ENCODE measurements at places on chromosomes 3 and 15. TPM values are rescaled to one million over a fixed set of nuclear protein-coding genes. Genes with fewer than 3 reads are reported as not detected.
A peak's percentile ranks its signal among the peaks of the same experiment; 100 is the strongest.

DNA sequence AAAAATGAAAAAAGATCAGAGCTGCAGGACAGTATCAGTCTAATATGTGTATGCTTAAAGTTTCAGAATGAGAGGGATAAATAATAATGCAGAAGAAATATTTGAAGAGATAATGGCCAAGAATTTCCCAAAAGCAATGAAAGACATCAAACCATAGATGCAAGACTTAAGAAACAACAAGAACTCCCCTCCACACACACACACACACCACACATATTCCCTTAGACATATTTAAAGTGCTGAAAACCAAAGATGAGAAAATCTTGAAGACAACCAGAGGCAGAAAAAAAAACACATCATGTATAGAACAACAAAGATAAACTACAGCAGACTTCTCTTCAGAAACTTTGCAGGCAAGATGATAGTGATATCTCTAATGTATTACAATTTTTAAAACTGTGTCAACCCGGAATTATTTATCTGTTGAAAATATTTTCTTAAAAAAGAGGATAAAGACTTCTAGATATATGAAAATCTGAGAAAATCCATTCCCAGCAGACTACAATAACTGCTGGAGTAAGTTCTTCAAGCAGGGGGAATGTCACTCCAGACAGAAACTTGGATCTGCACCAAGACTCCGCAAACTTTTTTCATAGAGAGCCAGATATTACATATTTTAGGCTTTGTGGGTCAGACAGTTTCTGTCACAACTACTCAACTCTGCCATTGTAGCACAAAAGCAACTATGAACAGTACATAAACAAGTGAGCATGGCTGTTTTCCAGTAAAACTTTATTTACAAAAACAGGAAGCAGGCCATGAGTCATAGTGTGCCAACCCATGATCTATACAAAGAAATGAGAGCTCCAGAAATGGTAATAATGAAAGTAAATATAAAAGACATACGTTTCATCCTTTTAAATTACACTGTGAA, 223.4 kb upstream of the CGNL1 start:
- DNase-seq, result no peak

Gene TMEM207
- polyA plus RNA-seq, result not detected

Gene CILP
- polyA plus RNA-seq, result 0.09 TPM

- DNase-seq, result no peak
Measured at GRCh38 chr3:144815655-144816054, 844.0 kb downstream of the DIPK2A start.

DNA sequence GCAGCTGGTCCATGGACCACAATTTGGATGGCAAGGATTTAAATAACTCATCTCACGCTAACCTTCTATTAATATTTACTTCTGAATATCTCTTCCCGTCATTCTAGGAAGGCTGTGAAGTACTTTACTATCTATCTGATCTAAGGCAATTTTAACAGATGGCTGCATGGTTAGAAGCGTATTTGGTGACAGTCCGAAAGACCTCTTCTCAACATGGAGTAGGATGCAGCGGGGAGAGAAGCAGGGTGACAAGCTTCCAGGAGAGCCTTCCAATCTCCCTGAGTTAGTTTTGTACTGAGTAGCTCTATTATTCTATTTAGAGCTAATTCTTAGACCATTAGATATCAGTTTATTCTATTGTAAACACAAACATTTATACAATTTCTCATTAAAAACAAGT, 309.4 kb downstream of the PLCL2 start:
- no peak for DNase-seq

GRCh38 chr3:30188713-30189112, 417.7 kb upstream of the TGFBR2 start:
- no peak for DNase-seq

Gene CCRL2
- not detected for polyA plus RNA-seq

GRCh38 chr15:48395521-48396011, 64.3 kb downstream of the DUT start:
- DNase-seq, result peak; percentile 85

DNA sequence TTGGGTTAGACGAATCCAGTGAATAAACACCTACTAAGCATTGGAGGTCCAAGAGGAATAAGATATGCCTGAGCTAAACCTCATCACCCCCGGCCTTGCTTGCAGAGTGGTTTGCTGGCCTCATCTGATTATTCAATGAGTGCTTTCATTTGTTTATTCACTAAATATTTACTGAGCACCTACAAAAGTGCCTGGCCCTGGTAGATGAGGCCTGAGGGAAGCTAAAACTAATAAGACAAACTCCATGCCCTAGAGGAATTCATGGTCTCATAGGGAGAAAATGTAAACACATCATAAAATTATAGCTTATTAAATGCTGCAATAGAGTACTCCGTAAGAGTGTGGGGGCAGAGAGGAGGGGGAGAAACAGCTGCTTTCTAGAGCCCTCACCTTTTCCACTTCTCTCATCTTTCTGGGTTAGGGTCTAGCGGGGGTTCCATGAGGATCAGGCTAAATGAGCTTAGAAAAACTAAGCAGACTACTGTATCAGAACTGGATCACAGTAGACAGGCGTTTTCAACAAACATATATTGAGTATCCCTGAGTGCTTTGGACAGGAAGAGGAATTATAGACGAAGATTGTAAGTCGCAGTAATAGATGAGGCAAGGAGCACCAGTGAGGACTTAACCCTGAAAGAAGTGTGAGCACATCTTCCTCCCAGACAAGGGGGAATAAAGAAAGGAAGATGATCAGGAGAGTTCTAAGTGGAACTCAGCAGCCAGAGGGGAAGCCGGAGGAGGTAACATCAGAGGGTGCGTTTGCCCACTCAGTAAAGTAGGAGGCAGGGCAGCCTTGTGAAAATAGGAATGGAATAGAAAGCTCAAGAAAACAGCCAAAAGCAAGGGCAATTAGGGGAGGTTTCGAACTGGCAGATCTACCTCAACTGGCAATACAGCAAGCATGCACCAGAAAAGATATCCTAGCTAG, 31.5 kb upstream of the LAMP3 start:
- peak; percentile 9 for DNase-seq

- no peak for DNase-seq
Measured at GRCh38 chr3:159586571-159587202, 401.9 kb upstream of the IL12A start.

DNA sequence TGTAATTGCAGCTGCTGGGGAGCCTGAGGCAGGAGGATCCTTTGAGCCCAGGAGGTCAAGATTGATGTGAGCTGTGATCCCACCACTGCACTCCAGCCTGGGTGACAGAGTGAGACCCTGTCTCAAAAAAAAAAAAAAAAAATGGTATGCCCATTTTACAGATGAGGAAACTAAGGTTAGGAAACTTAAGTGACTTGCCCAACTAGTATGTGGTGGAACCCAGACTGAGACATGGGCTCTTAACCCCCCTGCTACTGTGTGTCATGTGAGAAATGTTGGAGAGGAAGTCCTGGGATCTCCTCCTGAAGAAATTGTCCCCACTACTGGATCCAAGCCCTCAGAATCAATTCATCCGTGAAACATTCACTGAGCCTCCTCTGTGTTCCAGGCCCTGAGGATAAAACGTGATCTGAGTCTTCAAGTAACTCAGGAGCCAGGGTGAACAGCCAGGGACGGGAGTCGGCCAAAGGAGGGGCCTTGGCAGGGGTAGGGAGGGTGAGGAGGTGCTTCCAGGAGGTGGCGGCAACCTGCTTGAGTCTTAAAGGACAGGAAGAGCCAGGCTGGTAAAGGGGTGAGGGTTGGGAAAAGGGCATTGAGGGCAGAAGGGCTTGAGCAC, 19.6 kb upstream of the RNU6-1 start:
- DNase-seq, result no peak

Gene BFSP2
- not detected for polyA plus RNA-seq

DNA sequence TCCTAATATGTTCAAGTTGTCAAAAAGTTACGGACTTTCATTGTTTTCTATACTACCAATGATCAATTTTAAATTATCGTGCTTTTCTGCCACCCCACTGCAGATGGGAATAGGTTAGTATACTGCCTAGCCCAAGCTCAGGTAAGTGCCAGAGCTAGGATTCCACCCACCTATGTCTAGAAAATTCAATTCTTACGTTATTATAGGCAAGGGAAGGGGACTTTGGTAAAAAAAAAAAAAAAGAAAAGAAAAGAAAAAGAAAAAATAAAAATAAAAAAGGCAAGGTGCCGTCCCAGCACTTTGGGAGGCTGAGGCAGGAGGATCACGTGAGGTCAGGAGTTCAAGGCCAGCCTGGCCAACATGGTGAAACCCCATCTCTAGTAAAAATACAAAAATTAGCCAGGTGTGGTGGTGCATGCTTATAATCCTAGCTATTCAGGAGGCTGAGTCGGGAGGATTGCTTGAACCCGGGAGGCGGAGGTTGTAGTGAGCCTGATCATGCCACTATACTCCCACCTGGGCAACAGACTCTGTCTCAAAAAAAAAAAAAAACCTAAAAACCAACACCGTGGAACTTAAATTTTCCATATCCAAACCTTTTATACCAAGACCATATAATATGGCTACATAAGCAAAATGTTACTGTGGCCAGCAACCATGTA, 1.3 kb downstream of the RPL22L1 start:
- no peak for DNase-seq

DNA sequence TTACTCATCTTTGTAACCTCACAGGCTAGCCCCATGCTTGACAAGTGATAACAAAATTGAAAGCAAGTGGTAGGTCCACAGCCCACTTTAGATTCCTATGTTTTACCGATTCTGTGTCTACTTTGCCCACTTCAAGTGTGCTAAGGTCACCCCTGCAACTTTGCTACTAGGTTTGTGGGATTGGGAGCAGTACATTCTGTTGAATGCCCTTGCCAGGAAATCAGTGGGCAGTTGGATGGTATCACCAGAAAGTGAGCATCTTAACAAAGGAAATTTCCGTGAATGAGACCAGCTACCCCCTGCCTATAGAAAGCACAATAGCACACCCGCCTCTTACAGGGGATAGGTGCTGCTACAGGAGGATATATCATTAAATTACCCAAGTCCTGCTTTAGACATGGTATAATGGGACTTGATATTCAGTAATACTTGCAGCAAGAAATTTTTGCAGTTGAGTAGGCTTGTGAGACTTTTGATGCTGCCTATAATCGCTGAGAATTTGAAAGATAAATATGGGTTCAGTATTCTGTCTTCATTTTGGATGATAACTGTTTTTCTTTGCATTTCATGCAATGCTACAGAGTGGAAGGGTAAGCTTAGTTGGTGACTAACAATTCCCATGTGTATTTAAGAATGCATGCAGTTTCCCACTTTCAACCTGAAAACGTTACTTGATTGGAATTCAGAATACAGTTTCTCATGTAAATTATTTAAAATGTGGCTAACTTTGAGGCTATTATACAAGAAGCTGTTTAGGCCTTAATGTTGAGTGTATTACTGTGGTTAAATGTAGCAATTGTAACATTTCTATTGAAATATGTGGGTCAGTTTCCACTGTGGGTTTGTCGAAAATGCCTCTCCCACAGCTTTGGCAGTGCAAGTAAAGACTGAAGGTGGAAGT, 9.5 kb downstream of the EBLN2 start:
- peak; percentile 41 for DNase-seq

Gene XYLB
- polyA plus RNA-seq, result 3.0 TPM

DNA sequence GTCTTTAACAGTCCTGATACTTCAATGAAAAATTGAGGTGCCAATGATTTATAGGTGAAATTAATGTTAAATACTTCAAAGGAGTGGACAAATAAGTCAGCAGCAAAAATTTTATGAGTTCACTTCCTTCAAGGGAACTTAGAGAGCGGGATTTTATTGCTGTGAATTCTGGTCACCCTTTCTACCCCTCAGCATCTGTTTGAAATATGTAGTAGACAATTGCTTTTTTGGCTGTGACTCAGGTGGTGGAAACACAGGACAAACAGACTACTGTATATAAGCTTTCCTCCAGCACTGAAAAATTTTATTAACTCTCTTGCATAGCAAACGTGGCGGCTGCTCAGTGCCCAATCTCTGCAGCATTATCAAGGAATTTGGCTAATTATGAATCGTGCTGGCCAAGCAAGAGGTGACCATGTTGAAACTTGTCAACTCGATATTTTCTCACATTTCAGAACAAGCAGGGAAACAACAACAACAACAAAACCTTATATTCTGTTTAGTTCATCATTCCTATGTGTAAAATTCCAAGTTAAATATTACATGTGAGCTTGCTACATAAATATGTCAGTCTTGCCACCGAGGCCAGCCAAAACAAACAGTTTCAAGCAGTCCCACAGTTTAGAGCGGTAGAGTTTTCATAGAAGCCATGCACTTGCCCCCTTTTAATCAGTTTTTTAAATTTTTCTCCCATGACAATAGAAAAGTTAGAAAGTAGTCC, 420.2 kb downstream of the FOXP1 start:
- DNase-seq, result peak; percentile 25

Gene ADAMTS9
- 0.16 TPM for polyA plus RNA-seq

- no peak for DNase-seq
Measured at GRCh38 chr3:127455541-127456450, 134.7 kb downstream of the TPRA1 start.

- no peak for DNase-seq
Measured at GRCh38 chr3:139132976-139133375, 88.3 kb upstream of the PRR23C start.
